Natural killer cell (primary cell): ENCODE measurements at places on chromosomes 3 and 15. TPM values are rescaled to one million over a fixed set of nuclear protein-coding genes. Genes with fewer than 3 reads are reported as not detected.

DNA sequence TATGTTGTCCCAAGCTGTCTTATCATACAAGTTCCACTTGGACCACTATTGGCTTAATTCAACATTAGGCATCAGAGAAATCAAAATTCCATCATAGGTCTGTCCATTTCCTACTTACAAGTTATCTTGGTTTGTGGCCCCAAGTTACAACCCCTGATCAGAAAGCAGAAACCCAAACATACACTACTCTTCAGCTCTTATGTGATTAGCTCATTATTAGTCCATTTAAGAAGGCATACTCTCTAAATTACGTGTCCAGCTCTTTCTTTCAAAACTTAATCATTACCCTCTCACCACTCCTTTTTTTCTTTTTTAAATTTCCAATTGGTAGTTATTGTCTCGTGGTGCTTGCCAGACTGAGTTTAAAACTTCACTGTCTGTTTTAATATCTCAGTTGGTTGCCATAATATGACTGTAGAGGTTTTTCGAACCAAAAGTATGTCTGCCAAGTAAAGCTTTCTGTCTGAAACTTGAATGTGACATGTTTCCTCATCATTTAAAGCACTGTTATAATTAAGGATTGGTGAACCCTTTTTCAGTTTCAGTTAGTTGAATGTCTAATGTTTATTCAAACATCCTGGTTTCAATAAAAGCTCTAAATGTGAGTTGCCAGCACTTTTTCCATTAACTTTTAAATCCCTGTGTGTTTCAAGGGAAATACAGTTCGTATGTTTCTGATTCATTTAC is 150.3 kb downstream of the SAMMSON start:
- no peak for DNase-seq
- no peaks in the 10 kb centered on the region for H3K36me3 ChIP-seq
- no peaks in the 10 kb centered on the region for H3K27me3 ChIP-seq
- no peak overlapping the region for H3K4me3 ChIP-seq
- H3K27ac ChIP-seq = no peak overlapping the region
- H3K4me1 ChIP-seq = no peaks in the 10 kb centered on the region

- no peaks in the 10 kb centered on the region for H3K27me3 ChIP-seq
- DNase-seq = no peak
- no peak overlapping the region for H3K27ac ChIP-seq
- H3K4me1 ChIP-seq = no peaks in the 10 kb centered on the region
- no peaks in the 10 kb centered on the region for H3K36me3 ChIP-seq
These were observed 195.4 kb downstream of the FMN1 start for GRCh38 chr15:32998979-32999672.

- H3K27me3 ChIP-seq = peaks cover 4% of the 10 kb centered on the region
- peaks cover 5% of the 10 kb centered on the region for H3K4me1 ChIP-seq
- no peaks in the 10 kb centered on the region for H3K36me3 ChIP-seq
- H3K27ac ChIP-seq = no peak overlapping the region
- no peak for DNase-seq
These were observed 42.5 kb downstream of the MUC20 start for GRCh38 chr3:195763076-195763830.

DNA sequence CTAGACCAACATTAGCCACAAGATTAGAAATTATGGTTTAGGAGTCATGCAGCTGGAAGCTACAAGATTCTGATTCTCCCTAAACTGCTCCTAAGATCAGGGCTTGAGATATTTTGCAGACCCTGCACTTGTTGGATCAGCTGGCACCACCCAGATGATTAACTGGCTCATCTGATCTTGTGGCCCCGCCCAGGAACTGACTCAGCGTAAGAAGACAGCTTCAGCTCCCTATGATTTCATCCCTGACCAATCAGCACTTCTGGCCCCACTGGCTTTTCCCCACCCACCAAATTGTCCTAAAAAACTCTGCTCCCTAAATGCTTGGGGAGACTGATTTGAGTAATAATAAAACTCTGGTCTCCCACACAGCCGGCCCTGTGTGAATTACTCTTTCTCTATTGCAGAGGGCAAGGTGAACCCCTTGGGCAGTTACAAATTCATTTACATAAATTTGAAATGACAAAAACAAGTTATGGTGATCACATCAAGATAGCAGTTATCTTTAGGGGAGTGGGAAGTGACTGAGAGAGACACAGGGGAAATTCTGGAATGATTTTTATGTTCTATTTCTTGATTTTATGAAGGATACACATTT is 76.5 kb downstream of the CD200R1L start:
- no peak overlapping the region for H3K4me3 ChIP-seq
- H3K36me3 ChIP-seq = no peaks in the 10 kb centered on the region
- H3K27me3 ChIP-seq = no peaks in the 10 kb centered on the region
- no peak for DNase-seq

DNA sequence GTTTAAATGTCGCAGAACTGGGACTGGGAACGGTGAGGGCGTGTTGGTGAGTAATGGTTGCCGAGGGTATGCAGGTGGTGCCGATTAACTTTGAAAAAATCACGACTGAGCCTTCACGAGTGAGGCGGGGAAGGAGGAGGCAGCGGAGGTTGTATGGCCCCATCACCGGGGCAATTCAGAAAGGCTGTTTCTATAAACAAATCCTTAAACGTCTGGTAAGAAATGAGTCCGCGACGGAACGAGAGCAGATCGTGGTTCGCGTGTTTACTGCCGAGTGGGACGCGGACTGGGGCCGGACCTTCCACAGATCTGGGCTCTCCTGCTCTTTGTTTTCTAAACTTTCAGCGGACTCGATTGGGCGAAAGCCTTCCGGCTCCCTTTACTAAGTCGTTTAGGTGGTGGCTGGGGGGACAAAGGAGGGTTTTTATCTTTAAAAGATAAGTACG is 2.7 kb downstream of the IGF1R start:
- peak overlapping the region; percentile 46 for H3K27ac ChIP-seq
- peak; percentile 64 for DNase-seq
- H3K4me1 ChIP-seq = peaks cover 24% of the 10 kb centered on the region
- peak overlapping the region; percentile 61 for H3K4me3 ChIP-seq
- peaks cover 12% of the 10 kb centered on the region for H3K27me3 ChIP-seq
- no peaks in the 10 kb centered on the region for H3K36me3 ChIP-seq

- DNase-seq = no peak
- H3K27ac ChIP-seq = no peak overlapping the region
- no peaks in the 10 kb centered on the region for H3K27me3 ChIP-seq
- no peaks in the 10 kb centered on the region for H3K4me1 ChIP-seq
- H3K36me3 ChIP-seq = no peaks in the 10 kb centered on the region
- no peak overlapping the region for H3K4me3 ChIP-seq
These were observed 274.7 kb downstream of the TUSC7 start for GRCh38 chr3:116984301-116984700.

GRCh38 chr3:190359813-190360212 is 28.1 kb upstream of the CLDN16 start:
- no peaks in the 10 kb centered on the region for H3K36me3 ChIP-seq
- H3K27me3 ChIP-seq = peaks cover 3% of the 10 kb centered on the region
- DNase-seq = no peak
- H3K27ac ChIP-seq = no peak overlapping the region
- no peak overlapping the region for H3K4me3 ChIP-seq

GRCh38 chr3:70982700-70983140 is 600.8 kb downstream of the FOXP1 start:
- H3K36me3 ChIP-seq = peaks cover 48% of the 10 kb centered on the region
- no peak overlapping the region for H3K27ac ChIP-seq
- H3K4me1 ChIP-seq = peaks cover 3% of the 10 kb centered on the region
- H3K4me3 ChIP-seq = no peak overlapping the region
- peak; percentile 55 for DNase-seq

GRCh38 chr3:15439476-15439875 is 12.1 kb downstream of the EAF1 start:
- no peak for DNase-seq
- H3K27me3 ChIP-seq = no peaks in the 10 kb centered on the region
- no peak overlapping the region for H3K4me3 ChIP-seq
- H3K4me1 ChIP-seq = peaks cover 20% of the 10 kb centered on the region

- peaks cover 3% of the 10 kb centered on the region for H3K4me1 ChIP-seq
- no peaks in the 10 kb centered on the region for H3K27me3 ChIP-seq
- no peak overlapping the region for H3K4me3 ChIP-seq
- no peaks in the 10 kb centered on the region for H3K36me3 ChIP-seq
- no peak overlapping the region for H3K27ac ChIP-seq
These were observed 68.8 kb upstream of the IL12A start for GRCh38 chr3:159919873-159920272.

- DNase-seq = no peak
- H3K4me1 ChIP-seq = no peaks in the 10 kb centered on the region
- no peak overlapping the region for H3K27ac ChIP-seq
- no peak overlapping the region for H3K4me3 ChIP-seq
These were observed 490.4 kb upstream of the CFAP20DC start for GRCh38 chr3:59540241-59540640.

- no peak for DNase-seq
- no peaks in the 10 kb centered on the region for H3K36me3 ChIP-seq
- H3K4me1 ChIP-seq = no peaks in the 10 kb centered on the region
- peaks cover 6% of the 10 kb centered on the region for H3K27me3 ChIP-seq
- no peak overlapping the region for H3K4me3 ChIP-seq
- H3K27ac ChIP-seq = no peak overlapping the region
These were observed 16.2 kb upstream of the ITGA11 start for GRCh38 chr15:68447976-68448755.

DNA sequence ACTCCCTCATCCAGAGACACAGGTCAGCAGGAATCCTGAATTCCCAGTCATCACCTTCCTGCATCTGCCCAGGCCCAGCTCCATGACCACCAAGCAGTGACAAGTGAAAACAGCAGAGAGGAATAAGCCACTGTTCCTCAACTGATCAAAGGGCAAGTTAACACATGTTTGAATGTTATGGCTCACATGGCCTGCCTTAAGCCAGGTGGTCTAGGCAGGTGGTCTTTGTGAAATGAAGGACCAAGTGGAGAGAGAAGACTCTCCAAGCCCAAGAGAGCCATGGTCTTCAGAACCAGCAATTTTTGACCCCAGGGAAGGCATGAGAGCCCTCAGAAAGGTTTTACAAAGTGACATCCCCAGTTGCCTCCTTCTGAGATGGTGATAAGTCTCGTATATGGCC is 161.8 kb downstream of the EPHB1 start:
- H3K4me1 ChIP-seq = no peaks in the 10 kb centered on the region
- H3K36me3 ChIP-seq = no peaks in the 10 kb centered on the region
- H3K4me3 ChIP-seq = no peak overlapping the region
- DNase-seq = no peak

Gene ZPLD1
- total RNA-seq = not detected

Gene SLC22A13
- 0.85 TPM for total RNA-seq

Gene TMIE
- not detected for total RNA-seq

Gene SLC38A3
- not detected for total RNA-seq

Gene TMPRSS7
- not detected for total RNA-seq
